ENCODE measurements at places on chromosomes 2 and 18. TPM values are rescaled to one million over a fixed set of nuclear protein-coding genes. Genes with fewer than 3 reads are reported as not detected.

DNA sequence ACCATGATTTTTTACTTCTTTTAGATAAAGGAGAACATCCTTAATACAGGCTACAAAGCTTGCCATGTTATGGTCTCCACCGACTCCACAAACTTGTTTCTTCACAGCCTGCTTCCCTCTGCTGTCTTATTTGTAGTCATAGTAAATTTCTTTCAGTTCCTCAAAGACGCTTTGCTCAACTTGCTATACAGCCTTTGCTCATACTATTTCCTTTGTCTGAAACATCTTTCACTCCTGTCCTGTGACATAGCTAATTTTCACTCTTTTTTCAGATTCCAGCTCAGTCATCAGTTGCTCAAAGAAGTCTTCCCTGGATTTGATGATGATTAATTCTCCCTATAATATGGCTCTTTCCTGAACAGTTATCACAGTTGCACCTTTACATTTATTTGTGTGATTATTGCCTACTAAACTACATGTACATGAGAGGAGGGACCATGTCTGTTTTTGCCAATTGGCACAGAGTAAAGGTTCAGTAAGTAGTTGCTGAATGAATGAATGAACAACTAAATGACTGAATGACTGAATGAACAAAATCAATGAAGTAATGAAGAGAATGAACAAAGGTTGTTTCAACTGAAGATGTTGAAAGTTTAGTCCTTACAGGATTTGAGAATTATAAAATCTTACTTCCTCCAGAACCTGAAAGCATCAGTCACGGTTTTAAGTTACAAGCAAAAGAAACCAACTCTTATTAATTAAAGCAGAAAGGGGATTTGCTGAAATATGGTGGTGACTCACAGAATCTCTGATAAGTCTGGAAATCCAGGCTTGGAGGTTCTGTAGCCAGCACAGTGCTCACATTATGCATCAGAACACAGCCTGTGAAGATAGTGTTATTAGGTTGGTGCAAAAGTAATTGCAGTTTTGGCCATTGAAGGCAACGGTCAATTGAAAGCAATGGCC lies 186.4 kb upstream of the FAM98A start:
- no peak for DNase-seq

DNA sequence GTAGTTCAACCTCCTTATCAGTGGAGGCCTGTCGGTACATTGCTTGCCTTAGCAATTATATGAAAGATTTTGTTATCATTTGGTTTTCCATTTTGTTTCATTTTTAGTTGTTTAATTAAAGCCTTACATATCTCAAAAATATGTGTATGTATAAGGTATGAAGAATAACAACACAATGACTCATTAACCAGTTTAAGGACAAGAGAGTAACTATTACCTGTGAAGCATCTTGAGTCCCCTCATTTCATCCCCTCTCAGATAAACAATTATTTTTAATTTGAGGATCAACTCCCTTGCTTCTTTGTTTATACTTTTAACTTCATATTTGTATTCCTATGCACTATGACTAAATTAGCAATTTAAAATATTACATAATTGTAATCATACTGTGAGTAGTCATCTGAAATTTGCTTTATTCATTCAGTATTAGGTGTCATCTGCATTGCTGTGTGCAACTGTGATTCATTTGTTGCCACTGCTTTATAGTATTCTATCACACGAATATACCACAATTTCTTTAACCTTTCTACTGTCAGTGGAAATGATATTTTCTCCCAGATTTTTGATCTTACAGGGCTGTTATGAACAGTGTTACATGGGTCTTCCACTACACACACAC lies 126.4 kb downstream of the RNF152 start:
- no peak for DNase-seq

UGT1A5 gene
- not detected for total RNA-seq

DNA sequence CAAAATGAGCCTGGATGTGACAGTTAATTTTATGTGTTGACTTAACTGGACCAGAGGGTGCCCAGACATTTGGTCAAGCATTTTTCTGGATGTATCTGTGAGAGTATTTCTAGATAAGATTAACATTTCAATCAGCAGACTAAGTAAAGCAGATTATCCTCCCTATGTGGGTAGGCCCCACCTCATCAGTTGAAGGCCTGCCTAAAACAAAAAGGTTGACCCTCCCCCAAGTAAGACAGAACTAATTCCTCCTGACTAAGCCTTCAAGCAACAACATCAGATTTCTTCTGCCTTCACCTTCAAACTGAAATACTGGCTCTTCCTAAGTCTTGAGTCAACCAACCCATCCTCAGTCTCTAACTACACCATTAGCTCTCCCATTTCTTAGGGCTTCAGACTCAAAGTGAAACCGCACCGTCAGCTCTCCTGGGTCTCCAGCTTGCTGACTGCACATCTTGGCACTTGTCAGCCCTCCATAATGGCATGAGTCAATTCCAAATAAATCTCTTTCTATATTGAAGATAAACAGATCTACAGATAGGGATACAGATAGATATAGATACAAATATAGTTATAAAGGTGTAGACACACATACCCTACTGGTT lies 47.9 kb downstream of the MEMO1 start:
- DNase-seq, result no peak

DNA sequence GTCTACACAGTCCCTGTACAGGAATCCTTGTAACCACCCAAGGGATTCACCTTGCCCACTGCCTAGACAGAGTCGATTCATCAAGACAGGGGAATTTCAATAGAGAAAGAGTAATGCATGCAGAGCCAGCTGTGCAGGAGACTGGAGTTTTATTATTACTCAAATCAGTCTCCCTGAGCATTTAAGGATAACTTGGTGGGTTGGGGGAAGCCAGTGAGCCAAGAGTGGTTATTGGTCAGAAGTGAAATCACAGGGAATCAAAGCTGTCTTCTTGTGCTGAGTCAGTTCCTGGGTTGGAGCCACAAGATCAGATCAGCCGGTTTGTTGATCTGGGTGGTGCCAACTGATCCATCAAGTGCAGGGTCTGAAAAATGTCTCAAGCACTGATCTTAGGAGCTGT lies 17.8 kb upstream of the FAM98A start:
- no peak for DNase-seq

GRCh38 chr18:58051765-58052460 lies 7.9 kb downstream of the NEDD4L start:
- DNase-seq, result no peak

DAW1 gene
- total RNA-seq, result not detected

GRCh38 chr2:154361276-154361675 lies 337.2 kb upstream of the KCNJ3 start:
- no peak for DNase-seq

DNA sequence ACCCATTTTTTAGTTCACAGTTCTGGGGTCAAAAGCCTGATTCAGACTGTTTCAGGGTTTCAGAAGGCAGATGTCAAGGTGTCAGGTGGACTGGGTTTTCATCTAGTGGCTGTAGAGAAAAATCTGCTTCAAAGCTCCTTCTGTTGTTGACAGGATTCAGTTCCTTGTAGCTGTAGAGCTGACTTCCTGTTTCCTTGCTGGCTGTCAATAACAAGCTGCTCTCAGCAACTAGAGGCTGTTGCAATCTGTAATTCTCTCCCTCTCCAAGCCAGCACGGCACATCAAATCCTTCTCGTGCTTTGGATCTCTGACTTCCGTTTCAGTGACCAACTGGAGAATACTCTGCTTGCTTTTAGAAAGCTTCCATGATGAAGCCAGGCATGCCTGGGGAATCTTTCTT lies 179.4 kb downstream of the DOK6 start:
- no peak for DNase-seq

CD207 gene
- not detected for total RNA-seq
